ENCODE measurements at places on chromosomes 2 and 18.

GRCh38 chr2:160889439-160890170 lies 270.6 kb upstream of the TANK start:
- DNase-seq = no peak

DNA sequence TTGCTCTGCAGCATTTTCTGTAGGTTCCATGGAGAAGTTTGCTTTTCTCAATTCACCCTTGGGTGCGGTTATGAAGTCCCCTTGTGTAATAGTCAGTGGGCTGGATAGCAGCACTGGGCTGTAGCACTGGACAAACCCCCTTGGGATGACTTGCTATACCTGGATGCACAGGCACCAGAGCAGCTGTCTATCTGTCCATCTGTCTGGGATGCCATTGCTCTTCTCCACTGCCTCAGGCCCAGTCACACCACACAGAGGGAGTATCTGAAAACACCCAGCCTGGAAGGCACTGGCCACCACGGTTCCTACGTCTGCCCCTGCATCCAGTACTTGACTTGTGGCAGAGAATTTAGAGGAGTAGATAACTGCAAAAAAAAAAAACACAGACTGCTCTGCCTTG lies 254.5 kb downstream of the TFCP2L1 start:
- DNase-seq = no peak

DNA sequence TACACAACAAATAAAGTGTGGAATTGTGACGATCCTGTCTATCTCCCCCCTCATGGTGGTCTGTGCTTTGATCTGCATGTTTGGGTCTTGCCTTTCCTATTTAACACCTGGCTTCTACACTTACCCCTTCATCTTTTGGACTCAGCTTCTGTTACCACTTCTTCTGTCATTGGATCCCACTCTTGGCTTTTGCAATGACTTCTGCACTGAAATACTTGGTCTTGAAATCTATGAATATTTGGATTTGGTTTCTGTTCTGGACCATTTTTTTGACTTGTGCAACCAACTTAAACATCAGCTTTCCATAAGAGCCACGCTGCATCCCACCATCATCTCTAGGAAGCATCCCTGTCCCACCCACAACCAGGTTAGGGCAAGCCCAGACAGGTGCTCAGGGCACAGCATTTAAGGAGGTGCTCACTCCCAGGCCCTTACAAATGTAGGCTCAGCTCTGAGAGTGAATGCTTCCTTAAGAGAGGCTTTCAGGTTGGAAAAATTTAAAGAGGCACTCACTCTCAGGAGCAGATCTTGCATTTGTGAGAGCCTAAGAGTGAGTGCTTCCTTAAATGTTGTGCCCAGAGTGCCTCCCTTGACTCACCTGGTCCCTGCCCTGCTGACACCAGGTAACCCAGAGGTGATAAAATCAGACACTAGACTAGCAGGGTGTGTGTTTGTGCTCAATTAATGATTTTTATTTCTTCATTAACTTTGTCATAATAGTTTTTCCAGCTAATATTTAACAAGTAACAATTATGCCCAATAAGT lies 124.5 kb upstream of the SH3BP4 start:
- no peak for DNase-seq

DNA sequence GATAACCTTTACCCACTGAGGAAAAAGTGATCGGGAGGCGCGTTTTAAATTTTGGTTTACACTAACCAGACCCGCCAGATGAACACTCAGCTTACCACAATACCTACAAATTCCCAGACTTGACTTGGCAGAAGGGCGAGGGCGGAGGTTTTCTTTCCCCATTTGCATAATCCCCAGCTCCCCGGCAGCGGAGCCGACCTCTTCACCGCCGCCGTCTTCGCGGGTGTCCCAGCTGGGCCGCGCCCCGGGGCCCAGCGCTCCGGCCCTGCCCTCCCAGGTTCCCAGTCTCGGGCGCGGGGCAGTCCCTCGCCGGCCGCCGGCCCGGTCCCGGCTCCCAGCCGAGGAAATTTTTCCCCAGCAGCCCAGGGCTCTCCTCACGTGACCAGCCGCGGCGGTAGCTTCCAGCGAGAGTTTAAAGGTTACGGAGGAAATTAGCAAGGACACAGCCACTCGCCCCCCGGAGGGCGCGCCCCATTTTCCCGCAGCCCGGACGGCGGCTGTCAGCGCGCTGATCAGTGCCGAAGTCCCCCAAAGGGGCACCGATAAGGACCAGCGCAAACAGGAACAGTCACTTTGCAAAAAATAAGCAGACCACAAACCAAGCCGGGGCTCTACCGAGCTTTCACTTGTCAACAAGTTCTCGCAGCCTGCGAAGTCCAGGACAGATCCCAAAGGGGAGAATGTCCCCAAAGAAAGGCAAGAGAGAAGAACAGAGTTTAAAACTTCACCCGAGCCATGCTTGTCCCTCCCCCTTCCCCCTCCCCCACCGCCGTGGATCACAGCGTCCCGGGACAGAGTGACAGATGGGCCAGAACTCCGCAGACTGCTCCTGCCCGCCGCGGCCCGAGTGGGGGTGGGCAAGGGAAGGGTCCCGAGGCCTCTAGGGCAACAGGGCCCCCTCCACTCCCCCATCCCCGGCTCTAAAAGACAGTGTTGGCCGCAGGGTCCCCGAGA lies 1.3 kb upstream of the PRKCE start:
- DNase-seq = peak; percentile 71

- no peak for DNase-seq
These were observed 118.6 kb downstream of the ANKRD44 start for GRCh38 chr2:197191940-197192322.

- DNase-seq = no peak
These were observed 303.9 kb downstream of the LRATD1 start for GRCh38 chr2:14936426-14936825.

DNA sequence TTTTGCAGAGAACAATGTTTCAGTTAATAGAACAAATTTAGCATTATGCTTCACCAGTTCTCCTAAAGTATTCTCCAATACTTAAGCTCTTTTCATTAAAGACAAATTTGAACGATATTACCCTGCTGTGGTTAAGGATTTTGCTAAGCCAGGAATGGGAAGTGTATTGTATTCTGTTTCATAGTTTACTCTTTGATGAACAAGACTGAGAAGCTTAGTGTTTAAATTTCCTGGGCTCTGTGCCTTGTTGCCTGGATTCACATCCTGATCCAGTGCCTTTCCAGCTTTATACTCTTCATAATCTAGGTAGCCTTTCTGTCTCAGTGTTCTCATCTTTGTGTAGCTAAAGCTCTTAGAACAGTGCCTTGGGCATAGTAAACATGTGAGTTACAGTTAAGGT lies 58.6 kb upstream of the GLS start:
- peak; percentile 10 for DNase-seq

DNA sequence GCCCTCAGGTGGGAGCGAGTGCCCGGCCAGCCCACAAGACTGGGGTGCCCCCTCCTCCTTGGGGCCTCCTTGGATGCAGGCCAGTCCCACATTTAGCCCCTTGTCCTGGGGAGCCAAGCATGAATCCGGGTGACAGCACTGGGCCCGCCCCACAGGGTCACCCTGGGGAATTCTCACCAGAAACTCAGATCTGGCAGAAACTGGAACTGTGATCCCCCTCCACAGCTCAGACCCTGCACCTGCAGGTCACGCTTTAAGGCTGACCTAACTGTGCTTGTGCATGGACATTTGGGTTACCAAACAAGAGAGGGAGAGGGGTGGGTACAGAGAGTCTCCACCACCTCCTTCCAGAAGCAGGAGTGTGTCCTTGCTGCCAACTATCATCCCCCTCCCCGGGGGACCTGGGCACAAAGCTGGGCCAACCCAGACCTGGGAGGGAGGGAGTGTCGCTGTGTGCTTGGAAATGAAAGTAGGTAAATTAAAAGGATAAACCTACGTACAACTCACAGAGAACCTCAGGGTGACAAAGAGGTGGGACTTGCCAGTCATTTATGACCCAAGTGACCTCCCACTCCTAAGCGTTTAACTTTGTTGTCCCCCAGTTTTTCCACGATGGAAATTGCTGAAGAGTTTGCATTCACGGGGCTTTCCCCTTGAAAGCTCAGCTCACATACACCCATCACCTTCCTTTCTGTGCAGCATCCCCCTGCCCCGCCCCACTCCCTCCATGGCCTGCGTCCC lies 9.1 kb downstream of the ITM2C start:
- no peak for DNase-seq

- peak; percentile 72 for DNase-seq
These were observed 209.7 kb upstream of the COPS8 start for GRCh38 chr2:236875906-236876505.

DNA sequence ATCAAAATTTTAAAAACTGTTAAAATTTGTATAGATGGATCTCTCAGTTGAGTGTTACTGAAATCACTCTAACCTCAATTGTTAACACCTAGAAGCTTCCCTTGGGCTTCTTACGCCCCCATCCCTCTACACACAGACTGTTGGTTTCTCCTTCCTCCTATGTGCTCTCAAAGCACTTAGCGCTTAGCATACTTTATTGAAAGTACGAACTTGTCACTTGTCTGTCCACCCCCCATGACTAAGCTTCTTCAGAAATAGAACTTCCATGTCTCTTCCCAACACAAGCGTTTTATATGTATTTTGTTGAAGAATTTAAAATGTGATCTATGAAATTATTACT lies 441 bp downstream of the MPHOSPH10 start:
- DNase-seq = peak; percentile 18

GRCh38 chr2:45153121-45153520 lies 143.9 kb upstream of the SIX2 start:
- peak; percentile 66 for DNase-seq

Measured in tongue (tissue), 3 donors.